ENCODE measurements at places on chromosomes 2 and 18.

DNA sequence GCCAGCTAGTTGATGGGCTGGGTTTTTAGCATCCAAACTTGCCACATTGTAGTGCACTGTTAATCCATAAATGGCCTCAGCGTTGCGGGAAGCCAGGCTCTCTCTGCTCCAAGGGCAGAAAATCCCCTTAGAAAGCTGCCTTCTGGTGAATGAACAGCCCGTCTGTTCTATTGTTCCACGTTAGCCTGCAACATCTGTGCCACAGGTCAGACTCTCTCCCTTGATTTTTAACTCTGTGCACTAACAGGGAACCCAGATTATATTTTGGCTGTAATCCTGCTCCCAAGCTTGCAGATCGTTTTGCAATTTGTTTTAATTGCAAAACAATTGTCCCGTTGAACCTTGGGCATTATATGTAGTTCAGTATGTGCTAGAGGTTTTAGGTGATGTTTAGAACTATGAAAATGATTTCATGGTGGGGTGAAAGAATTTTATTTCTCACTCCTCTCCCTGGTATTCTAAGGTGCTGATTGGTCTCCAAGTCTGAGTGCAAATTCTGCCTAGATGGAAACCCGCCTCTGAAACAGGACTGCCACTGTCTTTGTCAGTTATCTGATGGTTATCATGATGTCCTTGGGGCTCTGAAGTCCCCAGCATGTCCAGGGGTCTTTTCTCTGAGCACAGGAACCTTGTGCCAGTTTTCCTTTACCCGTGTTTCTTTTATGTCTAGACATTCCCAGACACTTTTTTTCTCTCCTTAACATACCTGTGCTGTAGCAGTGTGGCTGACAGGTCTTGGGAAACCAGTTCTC, 106.6 kb downstream of the MAP4K4 start:
- no peak for DNase-seq

DNA sequence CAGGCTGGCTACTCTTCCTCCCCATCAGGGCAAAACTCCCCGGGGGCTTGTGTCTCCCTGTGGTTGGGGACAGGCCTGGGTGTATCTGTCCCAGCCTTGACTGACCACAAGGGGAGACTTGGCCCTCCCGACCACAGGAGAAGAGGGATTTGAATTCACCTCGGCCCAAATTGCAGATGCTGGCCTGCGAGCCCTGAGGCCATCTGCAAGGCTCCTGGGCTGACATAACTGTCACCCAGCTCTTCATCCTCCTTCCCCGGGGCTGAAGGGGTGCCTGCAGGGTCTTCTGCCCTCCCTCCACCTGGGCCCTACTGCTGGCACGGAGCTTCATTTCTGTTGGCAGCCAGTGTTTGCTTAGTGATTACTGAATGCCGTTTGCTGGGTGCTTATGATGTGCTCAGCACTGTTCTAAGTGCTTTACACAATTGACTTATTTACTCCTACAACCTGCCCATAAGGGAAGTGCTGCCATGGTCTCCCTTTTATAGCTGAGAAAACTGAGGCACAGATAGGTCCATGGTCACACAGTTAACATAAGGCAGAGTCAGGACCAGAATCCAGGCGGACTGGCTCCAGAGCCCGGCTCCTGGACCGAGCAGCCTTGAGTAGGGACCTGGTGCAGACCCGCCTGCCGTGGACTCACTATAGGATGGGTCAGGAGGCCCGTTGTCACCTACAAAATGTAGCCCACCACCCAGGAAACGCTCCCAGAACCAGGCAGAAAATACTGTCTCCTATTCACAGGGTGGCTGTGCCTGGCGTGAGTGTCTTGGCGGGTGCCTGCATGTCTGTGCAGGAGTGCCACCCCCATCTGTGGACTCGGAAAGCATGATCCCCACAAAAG, 18.9 kb downstream of the STEAP3 start:
- no peak for DNase-seq

GRCh38 chr2:157893611-157894010, 17.5 kb upstream of the ACVR1 start:
- DNase-seq: no peak

GRCh38 chr18:65411061-65411460, 339.8 kb upstream of the CDH7 start:
- no peak for DNase-seq

Data from stimulated activated naive CD4-positive, alpha-beta T cell treated with Interleukin-2 at 50 U/mL for 16 hours (primary cell).